Stimulated activated CD4-positive, alpha-beta T cell treated with anti-CD3 and anti-CD28 coated beads, Interleukin-4, amount 100 ng/mL, for 48 hours (primary cell): ENCODE measurements at places on chromosomes 3 and 15.

GRCh38 chr3:89419647-89420241 is 312.3 kb downstream of the EPHA3 start:
- no peak for DNase-seq

DNA sequence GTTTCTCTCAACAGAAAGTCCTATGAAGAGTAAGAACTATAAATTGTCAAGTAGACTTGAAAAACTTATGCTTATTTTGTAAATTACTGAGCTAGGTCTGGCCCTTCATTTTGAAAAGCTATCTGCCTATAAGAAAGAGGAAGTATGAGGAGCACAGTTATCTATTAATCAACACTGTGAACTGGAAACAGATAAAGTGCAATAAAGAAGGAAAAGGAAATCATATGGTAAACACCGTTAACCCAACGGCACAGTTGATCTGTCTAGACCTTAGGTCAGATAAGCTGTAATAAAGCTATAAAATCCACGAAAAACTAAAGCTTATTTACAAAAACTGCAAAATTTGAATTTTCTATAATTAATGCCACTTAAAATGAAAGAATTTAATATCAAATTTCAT is 242.5 kb downstream of the ZBTB20 start:
- no peak for DNase-seq

DNA sequence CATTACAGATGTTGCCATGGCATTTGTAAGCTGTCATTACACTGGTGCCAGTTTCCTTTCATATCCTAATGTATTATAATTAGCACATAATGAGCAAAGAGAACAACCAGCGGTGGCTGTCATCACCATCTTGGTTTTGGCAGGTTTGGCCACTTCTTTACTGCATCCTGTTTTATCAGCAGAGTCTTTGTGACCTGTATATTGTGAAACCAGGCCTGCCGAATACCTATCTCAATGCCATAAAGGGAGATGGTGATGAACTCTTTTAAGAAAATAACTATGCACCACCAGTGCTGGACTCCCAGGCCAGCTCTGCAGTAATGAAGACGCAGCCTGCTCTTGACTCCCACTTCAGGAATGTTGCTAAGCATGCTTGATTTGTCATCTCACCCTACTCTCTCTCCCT is 458.1 kb upstream of the NR2F2 start:
- no peak for DNase-seq

DNA sequence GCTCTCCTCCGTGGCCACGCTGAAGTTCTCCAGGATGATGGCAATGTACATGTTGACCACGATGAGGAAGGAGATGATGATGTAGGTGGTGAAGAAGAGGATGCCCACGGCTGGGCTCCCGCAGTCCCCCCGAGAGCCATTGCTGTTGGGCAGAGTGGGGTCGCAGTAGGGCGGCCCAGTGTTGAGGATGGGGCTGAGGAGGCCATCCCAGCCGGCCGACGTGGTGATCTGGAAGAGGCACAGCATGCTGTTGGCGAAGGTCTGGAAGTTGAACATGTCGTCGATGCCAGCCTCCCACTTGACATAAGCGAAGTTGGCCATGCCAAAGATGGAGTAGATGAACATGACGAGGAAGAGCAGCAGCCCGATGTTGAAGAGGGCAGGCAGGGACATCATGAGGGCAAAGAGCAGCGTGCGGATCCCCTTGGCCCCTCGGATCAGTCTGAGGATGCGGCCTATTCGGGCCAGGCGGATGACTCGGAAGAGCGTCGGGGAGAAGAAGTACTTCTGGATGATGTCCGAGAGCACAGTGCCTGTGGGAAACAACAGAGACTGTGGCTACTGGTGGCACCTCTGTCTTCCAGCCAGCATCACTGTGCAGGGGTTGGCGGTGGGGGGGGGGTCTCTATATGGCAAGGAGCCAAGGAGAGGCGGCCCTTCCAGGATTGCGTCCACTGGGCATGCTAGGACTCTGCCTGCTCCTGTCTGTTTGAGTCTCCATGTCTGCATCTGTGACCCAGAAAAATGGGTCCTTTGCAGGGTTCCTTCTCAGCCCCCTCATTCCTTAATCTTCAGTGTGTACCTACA is 55.1 kb downstream of the EXOG start:
- DNase-seq = no peak

DNA sequence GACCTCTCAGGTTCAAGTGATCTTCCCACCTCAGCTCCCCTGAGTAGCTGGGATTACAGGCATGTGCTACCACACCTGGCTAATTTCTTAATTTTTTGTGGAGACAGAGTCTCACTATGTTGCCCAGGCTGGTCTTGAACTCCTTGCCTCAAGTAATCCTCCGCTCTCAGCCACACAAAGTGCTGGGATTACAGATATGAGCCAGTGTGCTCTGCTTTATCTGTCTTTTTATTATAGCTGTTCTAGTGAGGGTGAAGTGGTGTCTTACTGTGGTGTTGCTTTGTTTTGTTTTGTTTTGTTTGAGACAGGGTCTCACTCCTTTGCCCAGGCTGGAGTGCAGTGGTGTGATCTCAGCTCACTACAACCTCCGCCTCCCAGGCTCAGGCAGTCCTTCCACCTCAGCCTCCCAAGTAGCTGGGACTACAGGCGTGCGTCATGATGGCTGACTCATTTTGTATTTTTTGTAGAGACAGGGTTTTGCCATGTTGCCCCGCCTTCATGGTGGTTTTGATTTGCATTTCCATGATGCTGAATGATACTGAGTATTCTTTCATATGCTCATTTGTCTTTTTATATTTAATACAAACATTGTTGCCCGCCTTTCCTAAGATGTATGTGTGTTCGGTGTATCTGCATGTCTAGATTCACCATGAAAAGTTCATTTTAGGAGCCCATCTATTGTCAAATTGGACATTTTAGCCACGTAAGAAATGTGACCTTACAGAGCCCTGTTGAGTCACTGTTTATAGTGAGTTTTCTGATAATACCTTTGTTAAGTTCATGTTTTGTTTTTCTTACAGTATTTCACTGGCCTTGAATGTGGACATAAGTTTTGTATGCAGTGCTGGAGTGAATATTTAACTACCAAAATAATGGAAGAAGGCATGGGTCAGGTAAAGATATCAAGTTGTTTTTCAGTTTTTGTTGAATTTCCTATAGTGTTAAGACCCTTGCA is 80.6 kb downstream of the ARIH1 start:
- DNase-seq = peak; percentile 38

GRCh38 chr15:52788099-52788986 is 1.8 kb downstream of the ONECUT1 start:
- DNase-seq = no peak

- no peak for DNase-seq
These were observed 132.1 kb upstream of the TRIM42 start for GRCh38 chr3:140545756-140546155.

- DNase-seq = no peak
These were observed 57.8 kb downstream of the GRIP2 start for GRCh38 chr3:14482271-14482721.

GRCh38 chr3:133717424-133717823 is 28.8 kb upstream of the TF start:
- no peak for DNase-seq

DNA sequence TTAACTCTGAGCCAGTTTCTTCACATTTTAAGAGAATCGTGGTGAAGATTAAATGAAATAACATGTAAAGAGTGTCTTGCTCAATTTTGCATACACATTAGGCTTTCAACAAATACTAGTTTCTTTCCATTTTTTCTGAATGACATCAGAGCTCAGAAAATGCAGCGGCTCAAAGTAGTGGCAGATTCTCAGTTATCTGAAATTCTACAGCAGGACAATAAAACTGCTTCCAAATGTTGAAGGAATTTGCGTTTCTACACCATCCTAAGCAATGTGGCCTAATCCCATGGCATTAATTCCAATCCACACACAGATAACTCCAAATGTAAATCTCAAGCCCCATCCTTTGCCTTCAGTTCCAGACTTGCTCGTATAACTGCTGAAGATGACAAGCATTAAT is 115.8 kb downstream of the PLCH1 start:
- no peak for DNase-seq

GRCh38 chr3:62818347-62818746 is 56.9 kb downstream of the CADPS start:
- no peak for DNase-seq

DNA sequence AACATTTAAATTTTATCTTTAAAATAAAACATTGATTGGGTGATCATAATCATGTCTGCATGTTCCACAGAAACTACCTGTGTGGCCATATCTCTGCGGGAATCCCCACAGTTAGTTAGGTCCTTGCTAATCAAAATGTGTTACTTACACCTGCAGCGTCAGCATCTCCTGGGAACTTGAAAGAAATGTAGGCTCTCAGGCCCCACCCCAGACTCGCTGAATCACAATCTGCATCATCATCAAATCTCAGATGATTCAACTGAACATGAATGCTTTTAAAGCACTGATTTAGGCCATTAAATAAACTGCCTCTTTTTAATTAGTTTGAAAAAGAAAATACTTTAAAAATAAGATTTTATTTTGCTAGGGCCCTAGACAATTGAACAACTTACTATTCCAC is 577.8 kb downstream of the PYDC2 start:
- no peak for DNase-seq

GRCh38 chr3:37766797-37767776 is 94.6 kb upstream of the CTDSPL start:
- DNase-seq = no peak

DNA sequence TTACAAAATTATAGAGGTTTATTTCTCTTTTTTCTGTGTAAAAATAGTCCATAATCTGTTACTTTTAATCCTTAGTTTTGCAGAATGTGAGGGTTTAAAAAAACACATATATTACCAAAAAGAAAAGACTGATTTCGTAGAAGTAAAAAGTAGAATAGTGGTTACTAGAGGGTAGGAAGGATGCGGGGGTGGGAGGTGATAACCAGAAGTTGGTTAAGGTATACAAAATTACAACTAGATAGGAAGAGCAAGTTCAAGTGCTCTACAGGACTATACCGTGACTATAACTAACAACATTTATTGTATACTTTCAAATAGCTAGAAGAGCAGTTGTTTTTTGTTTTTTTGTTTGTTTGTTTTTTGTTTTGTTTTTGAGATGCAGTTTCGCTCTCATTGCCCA is 16.1 kb downstream of the CASR start:
- no peak for DNase-seq

- no peak for DNase-seq
These were observed 13.8 kb upstream of the IL16 start for GRCh38 chr15:81182756-81183438.

GRCh38 chr3:113063126-113063894 is 72.5 kb downstream of the GTPBP8 start:
- DNase-seq = no peak

- DNase-seq = no peak
These were observed 153.2 kb downstream of the WNT5A start for GRCh38 chr3:55333923-55334322.

DNA sequence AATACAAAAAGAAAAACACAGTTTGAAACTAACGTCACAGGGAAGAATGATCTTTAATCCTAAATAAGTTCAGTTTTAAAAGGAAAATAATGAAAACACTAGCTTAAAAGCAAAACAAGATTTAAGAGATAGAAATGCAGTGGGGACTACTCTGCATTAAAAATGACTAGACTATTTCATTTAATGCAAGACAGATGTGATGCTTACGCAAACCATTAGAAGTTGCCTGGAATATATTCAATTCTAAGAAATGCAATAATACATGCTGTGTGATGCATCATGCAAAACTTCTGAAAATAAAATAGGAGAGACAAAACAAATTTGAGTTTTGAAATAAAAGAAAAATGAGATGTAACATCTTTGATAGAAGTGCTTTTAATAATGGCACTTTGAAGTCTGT is 97.6 kb upstream of the STRIT1 start:
- no peak for DNase-seq

DNA sequence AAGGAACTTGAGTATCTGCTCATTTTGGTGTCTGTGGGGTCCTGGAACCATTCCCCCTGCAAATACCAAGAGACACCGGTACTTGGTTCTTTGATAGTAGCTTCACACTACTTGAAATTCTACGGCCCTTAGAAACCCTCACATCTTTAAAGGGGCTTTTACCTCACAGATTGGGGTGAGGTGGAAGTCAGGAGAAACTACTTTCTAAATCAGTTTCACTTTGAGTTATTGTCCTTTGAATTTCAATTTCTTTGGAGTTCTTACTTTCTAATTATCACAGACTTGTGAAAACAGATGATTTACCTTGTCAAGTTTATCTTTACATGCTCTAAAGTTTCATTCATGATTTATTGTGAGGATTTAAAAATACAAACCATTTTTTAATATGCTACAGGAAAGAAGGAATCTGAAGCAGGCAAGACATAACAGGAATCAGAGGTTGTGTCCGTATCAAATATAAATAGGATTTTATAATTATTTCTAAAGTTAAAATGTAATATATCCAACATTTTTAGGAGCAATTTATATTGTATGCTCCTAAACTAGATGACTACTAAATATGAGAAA is 98.9 kb downstream of the NEDD4 start:
- DNase-seq = no peak

GRCh38 chr3:64291345-64291744 is 66.1 kb upstream of the PRICKLE2 start:
- no peak for DNase-seq

GRCh38 chr15:94917068-94917467 is 685.7 kb downstream of the MCTP2 start:
- no peak for DNase-seq

- DNase-seq = no peak
These were observed 19.1 kb downstream of the KBTBD8 start for GRCh38 chr3:67017211-67017610.

- no peak for DNase-seq
These were observed 471.5 kb downstream of the OCA2 start for GRCh38 chr15:27627623-27628022.

DNA sequence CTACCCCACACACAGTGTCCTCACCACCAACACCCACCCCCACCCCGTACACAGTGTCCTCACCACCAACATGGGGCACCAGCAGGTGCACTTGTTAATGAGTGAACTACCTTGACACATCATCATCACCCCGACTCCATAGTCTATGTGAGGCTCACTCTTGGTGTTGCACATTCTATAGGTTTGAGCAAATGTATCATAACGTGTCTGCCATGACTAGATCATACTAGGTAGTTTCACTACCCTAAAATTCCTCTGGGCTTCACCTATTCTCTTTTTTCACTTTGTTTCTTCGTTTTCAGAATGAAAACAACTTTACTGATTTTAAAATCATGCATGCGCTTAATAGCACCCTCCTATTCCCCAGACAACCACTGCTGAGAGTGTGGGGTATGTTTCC is 102.6 kb upstream of the SLC6A6 start:
- DNase-seq = no peak

DNA sequence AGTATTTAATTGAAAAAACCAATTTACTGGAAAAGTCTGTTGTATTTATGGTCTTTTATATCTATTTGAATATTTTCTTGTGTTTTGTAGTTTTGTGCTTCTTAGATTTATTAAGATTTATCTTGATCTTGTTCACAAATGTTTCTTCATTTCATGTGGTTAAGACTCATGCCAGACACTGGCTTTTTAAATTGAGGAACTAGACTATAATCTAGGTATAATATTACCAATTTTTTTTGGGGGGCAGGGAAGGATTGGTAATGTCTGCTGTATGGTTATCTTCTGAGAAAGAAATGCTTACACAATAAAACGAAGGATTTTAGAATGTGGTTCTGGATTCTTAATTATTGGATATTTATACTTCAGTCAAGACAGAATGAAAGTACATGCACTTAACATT is 24.9 kb downstream of the AP4E1 start:
- DNase-seq = no peak

- DNase-seq = no peak
These were observed 15.5 kb downstream of the ZIC4 start for GRCh38 chr3:147390589-147391569.

- DNase-seq = no peak
These were observed 106.8 kb downstream of the BBX start for GRCh38 chr3:107629566-107629965.

- DNase-seq = no peak
These were observed 9.3 kb upstream of the MAGI1 start for GRCh38 chr3:66048051-66048395.
